ENCODE measurements at places on chromosomes 1 and 21.

DNA sequence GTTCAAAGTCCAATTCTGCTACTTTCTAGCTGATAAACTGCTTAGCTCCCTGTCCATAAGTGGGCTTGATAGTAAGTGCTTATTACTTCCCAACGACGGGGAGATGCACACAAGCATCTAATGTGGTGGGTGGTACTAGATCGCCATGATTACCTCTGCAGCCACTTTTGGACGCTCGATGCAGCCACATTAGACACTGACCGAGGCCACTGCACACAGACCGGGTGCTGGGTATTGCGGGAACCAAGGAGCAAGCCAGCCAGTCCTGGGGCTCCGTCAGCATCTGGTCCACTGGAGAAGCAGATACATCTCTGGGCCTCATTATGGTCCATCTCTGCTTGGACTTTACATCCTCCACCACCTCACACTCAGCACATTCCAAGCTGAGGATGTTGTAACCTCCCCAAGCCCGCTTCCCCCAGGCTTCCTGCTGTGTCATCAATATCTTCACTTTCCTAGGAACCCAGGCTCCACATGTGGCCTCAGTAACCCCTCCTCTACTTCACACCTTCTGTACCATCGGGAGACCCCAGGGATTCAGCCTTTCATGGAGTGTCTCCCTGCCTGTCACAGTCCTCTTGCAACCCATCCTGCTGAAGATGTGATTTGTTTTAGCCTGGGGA, 48.2 kb downstream of the RHOU start:
- no peak for DNase-seq

DNA sequence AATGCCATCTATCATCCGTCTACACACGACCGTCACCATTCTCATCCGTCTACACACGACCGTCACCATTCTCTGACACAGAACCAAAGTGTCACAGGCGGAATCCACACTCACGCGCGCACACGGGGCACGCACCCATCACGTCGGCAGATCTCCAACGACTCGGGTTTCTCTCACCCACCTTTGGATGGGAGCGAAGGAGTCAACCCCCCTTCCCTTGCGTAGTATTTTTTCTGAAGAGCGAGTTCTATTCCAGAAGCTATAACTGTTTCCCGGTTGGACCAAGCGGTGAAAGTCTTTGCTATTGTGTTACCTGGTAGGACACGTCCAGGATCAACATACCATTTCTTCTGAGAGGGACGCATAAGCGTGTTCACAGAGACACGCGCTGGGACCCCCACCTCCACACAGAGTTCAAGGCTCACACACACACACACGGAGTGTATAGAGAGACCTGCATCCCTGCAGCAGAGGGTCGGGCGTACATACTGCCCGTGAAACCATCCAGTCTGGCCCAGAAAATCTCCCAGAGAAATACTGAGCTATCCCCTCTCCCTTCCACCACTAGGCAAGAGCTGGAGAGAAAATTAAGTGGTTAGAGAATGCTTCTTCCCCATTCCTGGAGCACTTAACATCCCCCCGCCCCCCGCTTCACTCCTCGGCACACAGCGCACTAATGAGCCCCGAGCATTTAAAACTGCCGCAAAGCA, 741 bp downstream of the DUSP10 start:
- peak; percentile 33 for DNase-seq

- no peak for DNase-seq
These were observed 8.7 kb upstream of the ECE1 start for GRCh38 chr1:21298981-21299391.

DNA sequence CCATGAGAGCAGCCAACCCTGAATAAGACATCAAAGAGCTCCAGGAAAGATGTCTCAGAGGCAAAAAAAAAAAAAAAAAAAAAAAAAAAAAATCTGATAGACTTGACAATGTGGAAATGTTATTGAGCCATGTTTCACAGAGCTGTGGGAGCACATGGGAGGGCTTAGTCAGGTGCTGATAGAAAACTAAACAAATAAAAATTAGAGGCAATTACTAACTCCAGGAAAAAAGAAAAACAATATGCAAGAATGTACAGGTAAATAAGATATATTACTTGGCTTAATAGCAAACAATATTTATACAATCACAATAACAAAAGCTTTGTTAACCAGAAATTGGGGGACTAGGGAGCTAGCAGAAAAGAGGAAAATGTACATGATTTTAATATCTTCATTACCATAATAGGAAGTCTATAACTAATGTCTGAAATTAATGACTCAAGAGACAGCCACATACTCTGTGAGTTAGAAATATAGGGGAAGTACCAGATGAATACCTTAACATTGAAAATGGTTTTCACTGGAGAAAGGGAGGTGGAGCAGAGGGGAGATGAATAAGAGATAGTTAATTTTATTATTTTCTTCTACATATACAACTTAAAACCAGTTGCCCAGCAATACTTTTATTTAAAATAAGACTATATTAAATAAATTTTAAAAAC, 16.9 kb upstream of the RGS16 start:
- no peak for DNase-seq

- DNase-seq = no peak
These were observed 15.6 kb upstream of the THEM4 start for GRCh38 chr1:151924691-151925587.

GRCh38 chr21:34092262-34092921, 19.0 kb downstream of the MRPS6 start:
- no peak for DNase-seq

GRCh38 chr1:92708368-92708950, 76.4 kb downstream of the EVI5 start:
- no peak for DNase-seq

DNA sequence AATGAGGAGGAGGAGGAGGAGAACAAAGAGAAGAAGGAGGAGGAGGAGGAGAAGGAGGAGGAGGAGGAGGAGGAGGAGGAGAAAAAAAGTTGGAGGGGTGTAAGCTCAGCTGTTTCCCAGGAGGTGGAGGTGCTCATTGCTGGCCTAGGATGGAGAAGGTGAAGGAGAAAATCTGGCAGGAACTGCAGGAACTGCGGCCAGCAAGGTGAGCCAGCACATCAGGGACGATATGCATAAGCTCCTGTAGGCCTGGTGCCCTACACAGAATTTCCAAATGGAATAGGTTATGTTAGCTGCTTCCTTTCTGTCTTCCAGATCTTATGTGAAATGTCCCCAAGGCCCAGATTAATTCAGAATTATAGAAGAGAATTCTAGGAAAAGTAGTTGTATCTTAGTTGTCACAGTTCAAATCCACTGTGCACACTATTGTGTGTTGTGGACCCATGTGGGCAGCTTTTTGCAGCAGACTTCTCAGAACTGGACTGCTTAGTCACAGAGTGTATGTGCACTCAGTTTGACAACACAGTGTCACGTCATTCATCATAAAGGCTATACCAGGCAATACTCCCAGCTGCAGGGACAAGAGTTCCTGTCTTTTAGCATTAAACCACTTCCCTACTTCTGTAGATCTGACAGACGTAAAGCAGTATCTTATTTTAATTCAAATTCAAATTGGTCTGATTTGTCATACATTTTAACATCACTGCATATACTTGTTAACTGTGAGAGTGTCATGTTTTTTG, 303.7 kb downstream of the HLX start:
- DNase-seq = no peak

- no peak for DNase-seq
These were observed 27.7 kb downstream of the UCHL5 start for GRCh38 chr1:193031431-193031830.

- no peak for DNase-seq
These were observed 139.9 kb downstream of the ASTN1 start for GRCh38 chr1:177024623-177025022.

DNA sequence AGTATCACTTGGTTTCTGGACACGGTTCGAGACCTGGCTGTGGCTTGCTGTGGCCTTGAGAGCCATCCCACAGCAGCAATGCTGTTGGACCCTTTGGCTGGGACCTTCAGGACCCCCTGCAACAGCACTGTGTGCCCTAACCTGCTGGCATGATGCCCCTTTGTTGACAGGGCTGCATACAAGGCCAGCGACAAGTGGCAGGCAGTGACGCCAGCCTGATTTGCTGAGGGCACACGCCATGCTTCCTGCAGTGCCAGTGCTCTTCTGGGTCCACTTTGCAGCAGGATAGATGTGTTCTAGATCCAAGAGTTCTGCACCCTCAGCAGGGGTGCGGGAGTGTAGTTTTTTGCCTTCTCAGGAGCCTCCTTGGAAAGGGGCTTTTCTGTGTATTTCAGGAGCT, 32.8 kb downstream of the COQ8A start:
- DNase-seq = no peak

GRCh38 chr1:172914501-172915144, 136.1 kb downstream of the TNFSF18 start:
- no peak for DNase-seq

DNA sequence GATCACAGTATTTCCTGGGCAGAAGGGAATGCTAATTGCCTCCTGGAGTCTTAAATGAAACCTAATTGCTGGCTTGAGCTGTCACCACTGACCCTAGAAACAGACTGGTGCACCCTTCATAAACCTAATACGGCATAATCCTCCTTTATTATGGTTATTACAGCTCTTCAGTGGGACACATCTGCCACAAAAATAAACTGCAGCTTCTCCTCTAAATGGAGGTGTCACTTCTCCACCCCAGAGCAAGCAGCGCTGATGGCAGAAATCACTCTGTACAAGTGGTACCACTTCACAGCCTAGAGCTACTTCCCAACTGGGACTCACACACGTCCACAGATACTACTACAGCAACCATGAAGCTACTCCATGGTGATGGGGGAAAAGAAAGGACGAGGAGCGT, 11.1 kb downstream of the PTPN14 start:
- DNase-seq = no peak

- DNase-seq = peak; percentile 78
These were observed at the start of gene ELOA for GRCh38 chr1:23743287-23744152. ELOA (plus strand) TSS chr1:23743471; CDS start chr1:23743504, 33 bp downstream.

DNA sequence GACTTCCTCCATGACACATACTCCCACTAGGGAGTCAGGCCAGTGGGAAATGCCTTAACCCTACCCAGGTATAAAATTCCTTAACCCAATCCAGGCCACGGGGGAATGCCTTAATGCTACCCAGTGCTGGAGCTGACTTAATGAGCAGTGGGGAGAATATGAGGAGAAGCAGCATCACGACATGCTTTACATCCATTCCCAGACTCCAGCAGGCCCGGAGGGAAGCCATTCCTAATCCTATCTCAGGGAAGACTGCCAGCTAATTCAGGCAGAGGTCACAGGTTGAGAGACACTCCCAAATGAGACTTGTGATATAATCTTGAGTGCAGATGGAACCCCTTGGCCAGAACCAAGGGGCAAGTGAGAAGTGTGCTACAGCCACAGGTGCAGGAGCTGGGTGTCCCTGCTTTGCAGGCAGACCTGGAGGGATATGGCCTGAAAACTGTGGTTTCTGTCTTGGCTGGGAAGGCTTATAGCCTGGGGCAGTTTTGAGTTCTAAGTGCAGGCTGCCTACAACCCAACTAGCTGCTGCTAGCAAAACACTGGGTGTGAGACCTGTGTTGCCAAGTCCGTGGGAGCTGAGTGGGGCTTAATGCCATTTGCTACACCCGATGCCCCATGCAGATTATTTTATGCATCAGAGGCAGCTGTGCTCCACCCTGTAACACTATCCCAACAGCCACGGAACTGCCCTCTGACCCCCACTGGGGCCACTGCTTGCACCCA, 45.1 kb upstream of the GUCA2A start:
- DNase-seq = no peak

- no peak for DNase-seq
These were observed 287.0 kb downstream of the GPATCH2 start for GRCh38 chr1:217343907-217344306.

GRCh38 chr21:44903050-44903685, 17.5 kb downstream of the ITGB2 start:
- no peak for DNase-seq

- DNase-seq = no peak
These were observed 88.8 kb upstream of the SLFNL1 start for GRCh38 chr1:41110286-41110685.

- no peak for DNase-seq
These were observed 86.5 kb upstream of the HMGB4 start for GRCh38 chr1:33777337-33777736.

DNA sequence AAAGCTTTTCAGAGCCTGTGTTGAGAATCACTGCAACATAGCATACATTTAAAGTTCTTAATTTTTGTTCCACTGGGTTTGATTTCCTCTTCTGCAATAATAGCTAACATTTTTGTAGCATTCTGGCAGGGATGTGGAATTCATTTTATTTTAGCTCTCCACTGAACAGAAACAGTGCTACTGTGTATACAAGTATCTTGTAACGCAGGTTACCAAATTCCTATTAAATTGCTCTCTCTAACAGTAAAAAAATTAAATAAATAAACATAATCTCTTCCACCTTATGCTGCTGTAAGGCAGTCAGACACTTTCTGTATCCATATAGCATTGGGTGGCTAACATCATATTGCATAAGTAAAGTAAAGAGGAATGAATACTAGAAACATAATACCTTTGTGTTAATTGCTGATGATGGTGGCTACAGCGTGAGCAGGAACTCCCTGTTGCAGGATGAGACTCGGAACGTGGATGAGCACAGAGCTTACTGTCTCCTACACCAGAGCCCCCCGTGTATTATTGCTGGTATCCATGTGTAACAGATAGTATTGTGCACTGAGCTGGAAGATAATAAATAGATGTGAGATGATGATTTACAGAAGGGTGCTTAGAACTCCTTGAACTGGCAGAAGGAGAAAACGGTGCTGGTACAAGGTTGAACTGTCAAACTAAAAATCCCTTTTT, 276.9 kb upstream of the SNX7 start:
- DNase-seq = no peak

GRCh38 chr1:233078396-233078795, 128.0 kb downstream of the NTPCR start:
- no peak for DNase-seq

GRCh38 chr21:33428669-33429068, 25.5 kb downstream of the IFNGR2 start:
- peak; percentile 7 for DNase-seq

DNA sequence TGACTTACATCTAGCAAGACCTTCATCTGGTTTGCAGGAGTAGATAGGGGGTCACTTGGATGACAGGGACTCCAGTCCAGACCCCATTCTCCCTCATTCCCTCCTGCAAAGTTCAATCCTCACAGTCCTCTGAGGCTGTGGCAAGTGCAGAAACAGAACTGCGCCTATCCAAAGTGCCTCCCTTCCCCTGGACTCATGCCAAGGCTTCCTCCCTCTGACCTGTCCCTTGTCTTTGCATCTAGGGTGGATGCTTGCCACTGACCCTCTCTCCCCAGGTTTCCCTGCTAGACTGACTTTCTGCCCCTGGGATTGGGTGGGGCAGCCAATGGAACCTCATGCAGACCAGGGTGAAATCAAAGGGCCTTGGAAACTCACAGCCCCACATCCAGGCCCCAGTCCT, 18.7 kb downstream of the PRAMEF1 start:
- no peak for DNase-seq

- DNase-seq = no peak
These were observed 32.0 kb downstream of the CLCA1 start for GRCh38 chr1:86500714-86501113.

GRCh38 chr1:61198554-61198953, 116.2 kb downstream of the NFIA start:
- no peak for DNase-seq

DNA sequence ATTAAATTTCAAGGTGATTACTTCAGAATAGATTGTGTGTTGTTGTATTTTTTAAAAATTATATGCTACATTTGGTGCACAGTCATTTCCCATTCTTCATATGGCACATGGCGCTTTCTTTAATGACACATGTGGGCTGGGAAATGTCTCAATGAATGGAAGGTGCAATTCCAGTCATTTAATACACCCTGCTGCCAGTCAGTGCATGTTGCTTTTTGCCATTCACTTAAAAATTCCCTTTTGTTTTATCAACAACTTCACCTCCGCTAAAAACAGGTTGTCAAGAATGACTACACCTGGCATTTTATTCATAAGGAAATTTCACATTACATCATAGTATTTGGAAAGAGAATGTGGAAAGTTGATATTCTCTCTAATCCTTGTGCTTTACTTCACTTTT, 716.4 kb upstream of the ADAMTS5 start:
- no peak for DNase-seq
